ENCODE measurements at places on chromosomes 12 and 14. TPM values are rescaled to one million over a fixed set of nuclear protein-coding genes. Genes with fewer than 3 reads are reported as not detected.

- DNase-seq, result no peak
Measured at GRCh38 chr12:2341871-2342270, 289.1 kb downstream of the CACNA1C start.

GRCh38 chr14:20503898-20504297 is 1.4 kb upstream of the RNASE10 start:
- no peak for DNase-seq

- DNase-seq, result no peak
Measured at GRCh38 chr14:67749341-67750084, 47.8 kb downstream of the RDH12 start.

DNA sequence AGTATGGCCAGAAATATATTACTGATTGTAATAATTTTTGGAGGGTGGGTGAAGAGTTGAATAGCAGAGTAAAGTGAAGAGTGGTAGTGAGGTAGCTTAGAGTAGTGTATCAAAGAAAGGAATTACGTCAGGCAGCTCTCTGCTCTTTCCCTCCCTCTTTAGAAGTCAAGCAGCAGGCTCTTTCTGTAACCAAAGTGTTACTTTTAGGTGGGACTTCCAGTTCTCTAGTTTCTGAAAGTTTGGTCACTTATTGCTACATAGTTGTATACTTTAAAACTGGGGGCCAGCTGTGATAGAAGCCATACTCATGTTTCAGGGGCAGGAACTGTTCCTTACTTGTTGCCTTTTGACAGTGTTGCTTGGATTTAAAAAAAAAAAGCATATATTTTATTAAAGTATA is 30.6 kb downstream of the ATF7IP start:
- no peak for DNase-seq

DNA sequence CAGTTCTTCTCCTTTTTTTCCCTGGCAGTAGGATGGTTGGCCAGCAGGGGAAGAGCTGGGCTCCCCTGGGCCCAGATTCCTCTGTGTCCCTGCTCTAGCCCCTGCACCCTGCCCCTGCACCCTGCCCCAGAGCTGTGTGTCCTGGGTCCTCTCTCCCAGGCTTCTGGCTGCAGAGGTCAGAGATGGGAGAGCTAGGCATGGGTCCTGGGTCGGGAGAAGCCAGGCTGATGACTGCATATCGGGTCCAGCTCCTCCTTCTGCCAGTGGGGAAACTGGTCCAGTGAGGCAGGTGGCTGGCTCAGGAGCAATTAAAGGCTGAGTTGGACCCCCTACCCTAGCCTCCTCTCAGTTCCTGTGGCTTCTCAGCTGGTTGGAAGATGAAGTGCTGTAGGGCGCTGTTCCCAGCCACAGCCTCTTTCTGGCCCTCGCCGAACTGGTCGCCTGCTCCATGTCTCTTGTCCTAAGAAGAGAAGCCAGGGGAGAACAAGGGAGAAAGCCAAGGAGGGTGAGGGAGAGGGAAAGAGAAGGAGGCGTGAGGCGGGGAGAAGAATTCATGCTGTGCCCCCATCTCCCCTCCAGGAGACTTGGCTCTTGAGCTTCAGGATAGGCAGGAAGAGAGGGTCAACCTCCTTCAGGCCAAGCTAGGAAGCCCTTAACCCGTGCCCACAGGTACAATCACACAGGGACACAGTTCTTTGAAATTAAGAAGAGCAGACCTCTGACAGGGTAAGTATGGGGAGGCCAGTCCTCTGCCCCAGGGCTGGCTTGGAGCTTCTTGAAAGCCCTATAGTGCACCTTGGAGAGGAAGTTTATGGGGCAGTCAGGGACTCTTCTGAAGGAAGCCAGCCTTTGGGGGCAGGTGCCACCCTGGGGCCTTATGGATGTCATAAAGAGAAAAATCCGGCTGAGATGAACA is 9.5 kb downstream of the VASH1 start:
- no peak for DNase-seq

DNA sequence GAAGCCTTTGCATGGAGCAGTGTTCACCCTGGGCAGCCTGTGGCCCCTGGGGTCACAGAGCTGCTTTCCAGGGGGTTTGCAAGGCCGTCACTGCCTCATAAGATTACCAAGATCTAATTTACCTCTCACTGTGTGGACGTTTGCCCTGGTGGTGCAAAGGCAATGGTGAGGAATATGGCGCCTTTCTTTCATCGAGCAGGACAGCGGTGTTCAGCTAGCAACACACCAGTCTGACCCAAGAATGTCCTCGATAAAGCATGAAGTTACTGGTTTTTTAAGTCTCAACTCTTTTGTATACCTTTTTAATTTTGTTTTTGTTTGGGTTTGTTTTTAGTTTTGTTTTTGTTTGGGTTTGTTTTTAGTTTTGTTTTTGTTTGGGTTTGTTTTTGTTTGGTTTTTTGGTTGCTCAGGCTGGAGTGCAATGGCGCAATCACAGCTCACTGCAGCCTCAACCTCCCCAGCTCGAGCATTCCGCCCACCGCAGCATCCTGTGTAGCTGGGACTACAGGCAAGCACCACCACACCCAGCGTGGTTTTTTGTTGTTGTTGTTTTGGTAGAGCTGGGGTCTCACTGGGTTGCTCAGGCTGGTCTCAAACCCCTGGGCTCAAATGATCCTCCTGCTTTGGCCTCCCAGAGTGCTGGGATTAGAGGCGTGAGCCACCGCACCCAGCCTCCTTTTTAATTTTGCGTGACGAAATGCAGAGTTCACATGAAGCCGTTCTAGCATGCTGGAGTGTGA is 57.9 kb downstream of the PPP2R5C start:
- no peak for DNase-seq

GRCh38 chr12:3992945-3993344 is 119.7 kb upstream of the PARP11 start:
- no peak for DNase-seq

TEX52 gene
- total RNA-seq, result not detected

DNA sequence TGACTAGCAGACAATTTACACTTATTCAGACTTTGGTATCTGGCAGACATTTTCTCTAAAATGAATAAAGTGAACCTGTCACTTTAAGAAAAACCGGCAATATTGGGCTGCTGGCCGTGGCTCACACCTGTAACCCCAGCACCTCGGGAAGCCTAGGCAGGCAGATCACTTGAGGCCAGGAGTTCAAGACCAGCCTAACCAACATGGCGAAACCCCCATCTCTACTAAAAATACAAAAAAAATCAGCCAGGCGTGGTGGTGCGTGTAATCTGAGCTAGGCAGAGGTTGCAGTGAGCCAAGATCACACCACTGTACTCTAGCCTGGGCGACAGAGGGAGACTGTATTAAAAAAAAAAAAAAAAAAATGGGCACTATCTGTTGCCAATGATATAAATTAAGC is 11.5 kb downstream of the DUSP16 start:
- no peak for DNase-seq

DNA sequence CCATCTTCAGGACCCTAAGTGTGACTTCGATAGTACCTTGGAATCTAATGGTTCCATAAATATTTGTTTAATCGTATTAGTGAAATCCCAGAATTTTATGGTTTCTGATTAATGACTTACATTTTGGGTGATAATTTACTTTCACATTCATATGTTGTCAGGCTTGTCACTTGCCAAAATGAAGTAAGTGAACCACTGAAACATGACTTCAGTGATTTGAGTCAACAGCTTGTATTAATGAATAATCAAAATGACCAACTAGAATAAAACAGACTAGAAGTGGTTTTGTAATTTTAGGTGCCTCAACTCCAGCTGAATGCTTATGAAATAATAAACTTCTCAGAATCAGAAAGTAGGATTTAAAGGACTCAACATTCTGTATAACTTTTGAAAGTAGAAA is 517.1 kb downstream of the PRKD1 start:
- no peak for DNase-seq

DNA sequence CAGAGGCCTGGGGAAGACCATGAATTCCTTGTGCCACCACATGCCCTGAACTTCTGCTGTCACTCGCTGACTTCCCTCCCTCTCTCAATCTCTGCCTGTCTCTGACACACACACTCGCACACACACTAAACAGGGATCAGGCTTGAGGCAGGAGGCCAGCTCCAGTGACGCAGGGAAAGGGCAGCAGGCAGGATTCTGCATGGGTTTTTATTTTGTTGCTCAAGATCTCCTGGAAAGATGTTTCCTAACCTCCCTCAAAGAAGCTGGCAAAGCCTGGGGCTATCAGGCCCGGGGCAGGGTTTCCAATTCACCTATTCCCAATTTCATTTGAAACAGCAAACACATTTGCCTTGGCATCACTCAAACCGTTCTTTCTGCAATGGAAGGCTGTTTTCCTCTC is 27.7 kb upstream of the PEX5 start:
- peak; percentile 63 for DNase-seq

DNA sequence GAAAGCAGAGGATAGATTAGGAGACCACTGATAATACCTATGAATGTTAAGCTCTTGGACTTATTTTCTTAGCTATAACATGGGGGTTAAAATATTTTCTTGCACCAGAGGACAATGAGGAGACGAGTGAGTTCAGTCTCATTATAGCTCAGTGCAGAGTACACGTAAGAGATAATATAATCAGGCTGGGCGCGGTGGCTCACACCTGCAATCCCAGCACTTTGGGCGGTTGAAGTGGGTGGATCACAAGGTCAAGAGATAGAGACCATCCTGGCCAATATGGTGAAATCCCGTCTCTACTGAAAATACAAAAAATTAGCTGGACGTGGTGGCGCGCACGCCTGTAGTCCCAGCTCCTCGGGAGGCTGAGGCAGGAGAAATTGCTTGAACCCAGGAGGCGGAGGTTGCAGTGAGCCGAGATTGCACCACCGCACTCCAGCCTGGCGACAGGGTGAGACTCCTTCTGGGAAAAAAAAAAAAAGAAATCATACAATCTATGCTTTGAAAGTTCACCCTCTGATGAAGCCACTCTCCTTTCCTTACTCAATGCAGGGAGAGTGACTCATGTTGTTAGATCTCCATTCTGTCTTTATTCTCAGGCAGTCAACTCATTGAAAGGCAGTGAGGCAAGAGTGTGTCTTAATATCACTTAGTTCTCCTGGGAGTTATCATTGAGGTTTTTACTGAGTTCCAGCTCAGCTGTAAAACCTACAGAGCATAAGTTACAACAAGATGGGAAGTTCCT is 134.2 kb downstream of the SYNE2 start:
- no peak for DNase-seq

- no peak for DNase-seq
Measured at GRCh38 chr14:106024983-106025604, 498.7 kb downstream of the TMEM121 start.

DNA sequence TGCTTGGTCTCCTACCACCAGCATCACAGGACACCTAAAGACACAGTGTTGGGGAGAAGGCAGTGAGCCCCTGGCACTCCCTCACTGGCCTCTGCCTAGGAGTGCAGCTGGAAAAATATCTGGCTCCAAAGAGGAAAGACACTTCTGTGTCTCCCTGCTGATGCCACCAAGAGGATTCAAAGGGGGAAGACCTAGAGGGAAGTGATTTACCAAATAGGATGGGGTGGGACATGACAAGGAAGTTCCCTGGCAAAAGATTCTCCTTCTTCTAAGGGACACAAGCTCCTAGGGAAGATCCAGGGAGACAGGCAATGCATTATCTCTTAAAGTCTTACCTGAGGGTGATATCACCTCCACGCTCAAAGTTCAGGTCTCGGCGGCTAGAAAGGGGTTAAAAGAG is 6.1 kb downstream of the NDRG2 start:
- DNase-seq, result no peak

GRCh38 chr12:27595231-27595642 is 71.2 kb downstream of the PPFIBP1 start:
- DNase-seq, result peak; percentile 11

DNA sequence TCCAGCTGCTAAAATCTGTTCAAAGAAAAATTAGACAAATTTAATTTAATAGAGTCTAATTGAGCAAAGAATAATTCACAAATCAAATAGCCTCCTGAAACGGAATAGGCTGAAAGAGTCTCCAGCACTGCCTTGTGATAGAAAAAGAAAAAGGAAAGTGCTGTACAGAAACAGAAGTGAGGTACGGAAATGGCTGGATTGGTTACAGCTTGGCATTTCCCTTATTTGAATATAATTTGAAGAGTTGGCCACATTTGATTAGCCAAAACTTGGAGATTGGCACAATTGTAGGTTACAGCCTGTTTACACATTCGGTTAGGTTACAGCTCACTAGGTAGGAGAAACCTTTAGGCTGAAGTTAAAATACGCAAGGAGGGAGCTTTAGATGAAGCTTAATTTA is 24.8 kb upstream of the PCED1B start:
- DNase-seq, result no peak

- no peak for DNase-seq
Measured at GRCh38 chr14:91416744-91417119, 888 bp downstream of the CCDC88C start.

DNA sequence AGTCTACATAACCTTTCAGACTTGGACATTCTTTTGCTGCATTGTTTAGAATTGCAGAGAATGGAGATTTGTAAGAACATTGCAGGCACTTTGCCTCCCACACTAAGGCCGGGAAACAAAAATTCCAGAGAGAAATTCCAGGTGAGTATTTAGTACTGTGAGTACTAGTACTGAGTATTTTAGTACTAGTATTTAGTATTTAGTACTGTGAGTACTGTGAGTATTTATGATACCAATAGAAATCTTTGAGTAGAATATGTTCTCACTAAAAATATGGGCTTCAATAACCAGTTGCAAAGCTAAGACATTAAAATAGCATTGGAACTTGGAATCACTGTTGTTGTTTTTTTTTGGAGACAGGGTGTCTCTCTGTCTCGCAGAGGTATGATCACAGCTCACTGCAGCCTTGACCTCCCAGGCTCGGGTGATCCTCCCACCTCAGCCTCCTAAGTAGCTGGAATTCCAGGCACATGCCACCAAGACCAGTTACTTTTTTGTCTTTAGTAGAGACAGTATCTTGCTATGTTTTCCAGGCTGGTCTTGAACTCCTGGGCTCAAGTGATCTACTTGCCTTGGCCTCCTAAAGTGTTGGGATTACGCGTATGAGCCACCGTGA is 5.3 kb upstream of the HAUS4 start:
- DNase-seq, result no peak

DNA sequence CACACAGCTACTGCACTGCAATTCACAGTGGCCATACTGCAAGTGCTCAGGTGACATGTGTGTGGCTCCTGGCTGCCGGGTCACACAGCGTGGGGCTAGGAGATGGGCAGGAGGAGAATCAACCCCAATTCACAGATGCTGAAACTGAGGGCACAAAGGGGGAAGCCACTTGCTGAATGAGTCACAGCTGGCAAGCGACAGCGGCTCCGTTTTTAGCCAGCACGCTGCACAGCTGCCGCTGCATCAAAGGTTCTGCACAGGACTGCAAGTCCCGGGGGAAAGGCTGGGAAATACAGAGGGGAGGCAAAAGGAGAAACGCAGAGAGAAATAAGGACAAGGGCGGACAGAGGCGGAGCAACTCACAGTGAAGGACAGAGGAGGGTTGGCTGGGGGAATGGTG is 57.9 kb downstream of the KDM2B start:
- DNase-seq, result no peak

PIK3C2G gene
- 10.5 TPM for total RNA-seq

GZMH gene
- total RNA-seq, result not detected

- DNase-seq, result no peak
Measured at GRCh38 chr12:38639625-38640024, 265.8 kb downstream of the CPNE8 start.

Measured in cerebellum (tissue), 4 donors.